ENCODE measurements at places on chromosomes 2 and 18. TPM values are rescaled to one million over a fixed set of nuclear protein-coding genes. Genes with fewer than 3 reads are reported as not detected.

DNA sequence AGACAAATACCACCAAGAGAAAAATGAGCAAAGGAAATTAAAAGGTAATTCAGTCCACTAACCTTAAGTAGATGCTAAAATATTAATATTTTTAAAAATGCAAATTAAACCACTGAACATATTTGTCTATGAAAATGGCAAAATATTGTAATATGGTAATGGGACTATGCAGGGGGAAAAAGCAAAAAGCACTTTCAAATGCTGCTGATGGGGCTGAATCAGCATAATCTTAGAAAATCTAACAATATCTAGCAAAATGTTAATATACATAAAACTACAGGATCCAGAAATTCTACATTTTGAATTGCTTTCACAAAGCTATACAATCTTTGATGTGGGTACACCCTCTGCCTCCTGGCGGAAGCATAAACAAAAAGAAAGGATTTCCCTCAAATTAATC, 86.9 kb upstream of the DTNB start:
- H3K27ac ChIP-seq, result no peak overlapping the region
- H3K36me3 ChIP-seq, result peaks cover 63% of the 10 kb centered on the region
- no peak overlapping the region for H3K4me3 ChIP-seq
- DNase-seq, result no peak

DNA sequence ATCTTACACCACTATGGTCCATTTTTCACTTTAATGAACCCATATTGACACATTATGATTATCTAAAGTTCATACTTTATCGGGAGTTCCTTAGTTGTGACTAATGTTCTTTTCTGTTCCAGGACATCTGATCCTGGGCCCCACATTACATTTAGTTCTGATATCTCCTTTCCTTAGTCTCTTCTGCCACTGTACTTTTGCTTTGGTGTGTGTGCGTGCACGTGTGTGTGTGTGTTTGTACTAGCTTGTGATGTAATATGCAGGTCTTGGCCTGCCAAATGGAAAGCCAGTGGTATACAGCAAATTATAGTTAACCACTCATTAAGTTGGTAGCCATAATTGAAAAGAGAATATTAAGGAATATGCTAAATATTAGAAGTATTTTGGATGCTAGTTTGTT, 88.0 kb downstream of the CDC42EP3 start:
- peaks cover 13% of the 10 kb centered on the region for H3K27me3 ChIP-seq
- no peaks in the 10 kb centered on the region for H3K36me3 ChIP-seq
- no peaks in the 10 kb centered on the region for H3K4me1 ChIP-seq
- no peak for DNase-seq

DNA sequence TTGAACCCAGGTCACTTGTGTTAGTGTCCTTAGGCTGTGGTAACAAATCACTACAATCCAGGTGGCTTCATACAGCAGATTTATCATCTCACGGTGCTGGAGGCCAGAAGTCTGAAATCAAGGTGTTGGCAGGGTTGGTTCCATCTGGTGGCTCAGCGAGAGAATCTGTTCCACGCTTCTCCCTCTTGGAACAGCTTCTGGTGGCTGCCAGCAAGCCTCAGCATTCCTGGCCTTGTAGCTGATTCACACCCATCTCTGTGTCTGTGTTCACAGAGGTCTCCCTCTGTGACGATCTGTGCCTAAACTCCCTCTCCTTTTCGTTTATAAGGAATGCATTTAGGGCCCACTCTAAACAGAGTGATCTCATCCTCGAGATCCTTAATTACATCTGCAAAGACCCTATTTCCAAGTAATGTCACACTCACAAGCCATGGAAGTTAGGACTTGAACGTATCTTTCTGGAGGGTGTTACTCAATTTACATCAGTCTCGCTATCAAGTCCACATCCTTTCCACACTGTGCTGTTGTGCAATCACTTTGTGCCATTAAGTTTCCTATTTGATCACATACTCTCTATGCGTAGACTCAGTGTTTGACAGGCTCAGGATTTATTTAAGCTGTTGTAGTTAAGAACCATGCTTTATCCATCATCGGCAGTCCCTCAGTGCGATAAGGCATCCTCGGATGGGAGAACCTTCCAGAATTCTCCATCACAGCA, 164.4 kb downstream of the SOCS6 start:
- H3K36me3 ChIP-seq, result no peaks in the 10 kb centered on the region
- peaks cover 29% of the 10 kb centered on the region for H3K4me1 ChIP-seq
- H3K27me3 ChIP-seq, result no peaks in the 10 kb centered on the region
- no peak for DNase-seq

GRCh38 chr2:172863341-172863740, 127.7 kb downstream of the RAPGEF4 start:
- DNase-seq, result no peak
- no peak overlapping the region for H3K27ac ChIP-seq
- H3K27me3 ChIP-seq, result peaks cover 20% of the 10 kb centered on the region
- H3K4me3 ChIP-seq, result no peak overlapping the region
- 0 out of 2 replicates have a peak, but pooled peaks cover 9% of the 10 kb centered on the region for H3K4me1 ChIP-seq

DNA sequence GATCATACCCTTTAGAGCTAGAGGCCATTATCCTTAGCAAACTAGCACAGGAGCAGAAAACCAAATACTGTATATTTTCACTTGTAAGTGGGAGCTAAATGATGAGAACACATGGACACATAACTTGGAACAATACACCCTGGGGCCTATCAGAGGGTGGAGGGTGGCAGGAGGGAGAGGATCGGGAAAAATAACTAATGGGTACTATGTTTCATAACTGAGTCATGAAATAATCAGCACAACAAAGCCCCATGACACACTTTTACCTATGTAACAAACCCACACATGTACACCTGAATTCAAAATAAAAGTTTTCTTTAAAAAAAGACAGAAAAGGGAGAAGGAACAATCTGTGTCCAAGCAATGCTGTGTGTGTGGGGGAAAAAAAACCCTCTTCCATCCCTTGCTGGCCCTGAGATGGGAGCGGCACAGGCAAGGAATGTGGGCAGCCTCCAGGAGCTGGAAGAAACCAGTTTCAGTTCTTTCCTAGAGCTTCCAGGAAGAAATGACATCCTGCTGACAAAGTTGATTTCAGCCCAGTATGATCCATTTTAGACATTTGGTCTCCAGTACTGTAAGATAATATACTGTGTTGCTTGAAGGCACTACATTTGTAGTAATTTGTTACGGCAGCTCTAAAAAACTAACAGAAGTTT, 458.7 kb upstream of the CNTNAP5 start:
- no peaks in the 10 kb centered on the region for H3K27me3 ChIP-seq
- no peak overlapping the region for H3K27ac ChIP-seq
- H3K36me3 ChIP-seq, result no peaks in the 10 kb centered on the region

GRCh38 chr2:198042189-198042588, 237.8 kb downstream of the PLCL1 start:
- no peaks in the 10 kb centered on the region for H3K27me3 ChIP-seq
- no peak overlapping the region for H3K4me3 ChIP-seq
- H3K27ac ChIP-seq, result no peak overlapping the region
- no peaks in the 10 kb centered on the region for H3K36me3 ChIP-seq
- no peaks in the 10 kb centered on the region for H3K4me1 ChIP-seq

GRCh38 chr2:102004581-102004980, 12.8 kb downstream of the IL1R2 start:
- no peak overlapping the region for H3K4me3 ChIP-seq
- no peaks in the 10 kb centered on the region for H3K36me3 ChIP-seq
- H3K27me3 ChIP-seq, result no peaks in the 10 kb centered on the region
- no peak for DNase-seq
- no peak overlapping the region for H3K27ac ChIP-seq

DNA sequence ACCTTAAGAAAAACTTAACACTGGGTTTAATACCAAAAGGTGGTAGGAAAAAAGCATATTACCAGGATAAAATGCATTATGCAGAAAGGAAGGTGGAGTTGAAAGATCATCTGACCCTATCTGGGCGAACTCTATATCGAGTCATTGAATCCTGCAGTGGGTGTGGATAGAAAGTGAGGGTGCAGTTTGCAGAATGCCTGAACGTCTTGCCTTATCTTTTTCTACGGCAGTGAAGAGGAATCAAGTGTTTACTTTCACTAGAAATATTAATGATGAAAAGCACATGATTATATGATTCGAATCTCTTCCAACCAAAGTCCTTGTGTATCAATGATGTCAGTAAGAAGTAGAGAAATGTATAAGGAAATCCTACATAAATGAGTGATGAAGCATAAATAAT, 4.3 kb upstream of the CAVIN2 start:
- H3K4me3 ChIP-seq, result no peak overlapping the region
- no peaks in the 10 kb centered on the region for H3K36me3 ChIP-seq
- DNase-seq, result no peak
- H3K4me1 ChIP-seq, result peaks cover 57% of the 10 kb centered on the region
- H3K27me3 ChIP-seq, result no peaks in the 10 kb centered on the region

DNA sequence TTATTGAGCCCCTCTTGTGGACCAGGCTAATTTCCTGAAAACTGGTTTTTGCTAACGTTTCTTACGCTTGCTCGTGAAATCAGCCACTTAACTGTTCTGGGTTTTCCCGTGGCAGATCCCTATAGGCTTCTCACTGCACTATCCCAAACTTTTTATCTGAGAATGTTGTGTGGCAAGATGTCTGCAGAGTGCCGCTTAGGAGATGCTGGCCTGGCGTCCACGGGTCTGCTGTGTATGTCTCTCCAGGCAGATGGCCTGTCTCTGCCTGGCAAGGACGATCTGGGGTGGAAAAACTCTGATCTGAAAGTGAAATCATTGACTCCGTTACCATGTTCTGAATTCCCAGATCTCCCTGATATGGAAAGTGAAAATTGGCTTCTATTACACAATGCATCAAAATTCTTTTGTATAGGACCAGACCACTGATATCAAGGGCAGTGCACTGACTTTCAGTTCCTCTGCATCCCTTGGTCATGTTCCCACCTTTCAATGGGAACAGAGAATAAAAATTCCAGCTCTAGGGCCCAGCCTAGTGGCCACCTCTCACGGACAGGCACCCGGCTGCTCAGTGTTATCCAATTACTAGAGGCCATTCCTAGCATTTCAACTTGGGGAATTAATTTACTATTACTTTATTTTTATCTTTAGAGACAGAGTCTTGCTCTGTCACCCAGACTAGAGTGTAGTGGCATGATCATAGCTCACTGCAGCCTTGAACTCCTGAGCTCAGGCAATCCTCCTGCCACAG, 154.6 kb downstream of the ACOXL start:
- DNase-seq, result no peak
- no peak overlapping the region for H3K4me3 ChIP-seq
- no peaks in the 10 kb centered on the region for H3K4me1 ChIP-seq
- no peaks in the 10 kb centered on the region for H3K27me3 ChIP-seq
- H3K36me3 ChIP-seq, result no peaks in the 10 kb centered on the region

- H3K27me3 ChIP-seq, result no peaks in the 10 kb centered on the region
- no peak overlapping the region for H3K4me3 ChIP-seq
- no peaks in the 10 kb centered on the region for H3K4me1 ChIP-seq
- no peaks in the 10 kb centered on the region for H3K36me3 ChIP-seq
These were observed 803.6 kb upstream of the ZEB2 start for GRCh38 chr2:145323512-145323911.

- H3K36me3 ChIP-seq, result no peaks in the 10 kb centered on the region
- no peaks in the 10 kb centered on the region for H3K27me3 ChIP-seq
- no peak for DNase-seq
- no peak overlapping the region for H3K27ac ChIP-seq
- H3K4me1 ChIP-seq, result peaks cover 15% of the 10 kb centered on the region
- no peak overlapping the region for H3K4me3 ChIP-seq
These were observed 14.2 kb downstream of the TWSG1 start for GRCh38 chr18:9348766-9349165.

- no peaks in the 10 kb centered on the region for H3K36me3 ChIP-seq
- no peaks in the 10 kb centered on the region for H3K4me1 ChIP-seq
- no peak overlapping the region for H3K27ac ChIP-seq
- H3K27me3 ChIP-seq, result no peaks in the 10 kb centered on the region
- H3K4me3 ChIP-seq, result no peak overlapping the region
These were observed 357.0 kb upstream of the FANCL start for GRCh38 chr2:58598171-58598570.

C18orf32 gene
- 14.5 TPM for total RNA-seq

IGFBP2 gene
- total RNA-seq, result 0.45 TPM

SKOR2 gene
- total RNA-seq, result not detected

ZNF236 gene
- total RNA-seq, result 7.2 TPM
